COLO829 (cell line): ENCODE measurements at places on chromosomes 1 and 21.

DNA sequence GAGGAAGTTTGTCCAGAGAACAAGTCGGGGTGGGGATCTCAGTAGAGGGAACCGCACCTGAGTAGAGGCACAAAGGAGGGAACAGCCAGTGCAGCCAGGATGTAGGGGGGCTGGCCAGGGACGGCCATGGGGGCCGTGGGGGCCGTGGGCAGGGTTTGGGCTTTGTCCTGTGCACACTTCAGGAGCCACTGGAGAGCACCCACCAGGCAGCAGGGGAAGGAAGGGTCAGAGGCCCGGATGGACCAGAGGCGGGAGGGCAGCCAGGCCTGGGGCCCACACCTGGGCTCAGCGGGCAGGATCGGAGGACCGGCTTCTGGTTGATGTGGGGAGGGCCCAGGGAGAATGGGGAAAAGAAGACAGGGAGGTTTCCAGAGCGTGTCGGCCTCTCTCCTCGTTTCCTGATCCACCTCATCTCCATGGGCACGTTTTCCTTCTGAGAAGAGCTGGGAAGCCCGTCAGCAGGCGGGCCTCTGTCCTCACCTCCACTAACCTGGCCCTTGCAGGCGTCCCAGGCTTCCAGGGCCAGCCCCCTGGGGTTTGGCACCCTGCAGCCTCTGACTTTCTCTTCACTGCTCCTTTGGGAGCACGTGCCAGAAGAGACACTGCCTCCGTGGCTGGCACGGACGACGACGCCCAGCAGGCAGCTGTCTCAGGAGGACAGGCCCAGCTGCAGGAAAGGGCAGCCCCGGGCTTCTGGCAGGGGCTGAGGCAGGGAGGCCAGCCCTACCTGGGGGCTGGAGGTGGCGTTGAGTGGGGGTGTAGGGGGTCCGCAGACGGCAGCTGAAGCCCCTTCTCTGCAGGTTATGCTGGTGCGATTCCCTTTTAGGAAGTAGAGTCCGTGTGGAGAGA is 16.8 kb upstream of the PDXK start:
- DNase-seq = no peak

- DNase-seq = peak; percentile 60
Observed at GRCh38 chr1:212291505-212292134, 6.4 kb downstream of the PPP2R5A start.

- peak; percentile 45 for DNase-seq
Observed at GRCh38 chr1:170114906-170115305, 30.9 kb upstream of the NTMT2 start.

DNA sequence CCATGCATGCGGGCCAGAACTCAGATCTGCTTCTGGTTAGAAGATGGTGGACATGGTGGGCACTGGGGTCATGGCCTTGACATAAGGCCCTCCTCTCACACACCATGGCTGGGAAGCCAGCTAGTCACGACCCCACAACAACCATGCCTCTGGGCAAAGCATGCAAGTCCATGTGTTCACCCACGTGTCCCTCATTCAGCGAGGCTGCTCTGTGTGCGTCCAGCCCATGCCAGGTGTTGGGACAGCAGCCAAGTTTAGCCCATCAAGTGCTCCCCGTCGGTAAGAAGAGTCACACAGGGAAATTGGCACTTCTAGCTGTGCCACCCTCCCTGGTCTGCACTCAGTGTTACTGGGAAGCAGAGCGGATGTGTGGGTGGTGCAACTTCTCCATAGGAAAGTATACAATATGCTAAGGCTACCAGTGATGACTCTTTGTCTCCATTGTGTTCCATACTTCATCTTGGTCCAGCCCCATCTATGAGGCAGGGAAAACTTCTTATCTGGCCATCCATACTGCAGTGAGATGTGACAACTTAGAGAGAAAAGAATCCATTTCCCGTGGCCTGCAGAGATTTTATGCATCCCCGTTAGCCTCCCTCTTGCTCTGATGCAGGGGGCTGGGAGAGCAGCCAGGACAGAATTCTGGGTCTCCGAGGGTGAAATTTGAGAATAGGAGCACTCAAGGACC is 198.0 kb downstream of the GRIK3 start:
- DNase-seq = no peak
